ENCODE measurements at places on chromosomes 6 and 20.
A peak's percentile ranks its signal among the peaks of the same experiment; 100 is the strongest.

GRCh38 chr6:136772685-136773472 lies 19.4 kb downstream of the MAP3K5 start:
- DNase-seq = no peak

DNA sequence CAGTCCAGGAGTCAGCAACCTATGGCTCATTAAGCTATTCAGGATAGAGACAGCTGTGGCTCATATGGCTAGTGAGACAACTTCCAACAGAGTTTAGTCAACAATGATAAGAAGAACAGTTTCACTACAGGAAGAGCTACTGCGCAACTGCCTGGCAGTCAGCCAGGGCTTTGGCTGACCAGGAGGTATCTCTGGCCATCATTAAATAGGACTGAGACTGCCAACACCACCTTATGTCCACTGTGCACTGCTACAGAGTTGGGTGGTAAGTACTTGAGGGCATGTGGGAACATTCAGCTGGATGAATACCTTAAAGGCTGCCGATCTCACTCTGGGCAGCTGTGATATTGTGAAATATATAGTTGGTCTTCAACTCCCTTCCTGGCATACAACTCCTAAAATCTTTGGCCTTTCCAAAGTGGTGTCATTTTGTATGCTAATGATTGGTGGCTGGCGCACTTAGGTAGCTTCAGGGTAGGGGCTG lies 52.2 kb upstream of the FAM83C start:
- no peak for DNase-seq

DNA sequence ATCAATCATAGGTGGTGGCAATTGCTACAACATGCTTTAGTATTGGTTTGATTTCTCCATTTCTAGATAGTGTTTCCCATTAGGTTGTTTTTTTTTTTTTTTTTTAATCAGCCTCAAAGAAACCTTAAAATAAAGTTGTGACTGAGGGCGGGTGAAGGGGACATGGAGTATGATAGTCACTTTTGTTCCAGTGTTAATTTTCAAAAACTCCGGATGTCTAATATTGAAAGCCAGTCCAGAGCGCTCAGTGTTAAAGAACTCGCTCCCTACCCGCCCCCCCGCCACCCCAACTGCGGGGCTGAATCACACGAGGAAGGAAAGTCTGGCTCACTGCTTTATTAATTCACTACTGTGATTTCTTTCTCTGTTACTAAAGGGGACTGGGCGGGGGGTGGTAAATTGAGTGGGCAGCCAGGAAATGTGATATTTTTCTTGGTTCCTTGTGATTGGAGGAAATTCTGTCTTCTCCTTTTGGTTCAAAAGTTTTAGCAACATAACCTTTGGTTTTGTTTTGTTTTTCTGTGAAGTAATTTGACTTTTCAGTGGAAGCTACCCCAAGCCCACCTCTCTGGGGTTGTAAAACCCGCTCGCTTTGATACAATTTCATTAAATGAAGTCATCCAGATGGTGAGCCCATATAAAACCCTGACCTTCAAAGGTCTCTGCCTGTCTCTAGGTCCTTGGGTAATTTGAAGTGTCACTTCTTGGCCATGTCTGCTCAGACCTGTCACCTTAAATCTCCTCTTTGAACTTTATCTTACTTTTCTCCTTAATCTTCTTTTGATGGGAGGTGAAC lies 38.0 kb downstream of the TNFAIP3 start:
- no peak for DNase-seq

- no peak for DNase-seq
Observed at GRCh38 chr6:155373276-155373675, 59.0 kb upstream of the TFB1M start.

- DNase-seq = no peak
Observed at GRCh38 chr6:133693565-133693964, 195.3 kb upstream of the TCF21 start.

GRCh38 chr20:5608104-5608441 lies 142.1 kb upstream of the SHLD1 start:
- DNase-seq = no peak

- no peak for DNase-seq
Observed at GRCh38 chr20:257419-257818, at the start of gene DEFB132. Gene DEFB132, plus strand, starts transcription at chr20:257724. Its CDS starts 55 bp downstream, at chr20:257779.

GRCh38 chr6:6654599-6655575 lies 66.4 kb downstream of the LY86 start:
- DNase-seq = no peak

DNA sequence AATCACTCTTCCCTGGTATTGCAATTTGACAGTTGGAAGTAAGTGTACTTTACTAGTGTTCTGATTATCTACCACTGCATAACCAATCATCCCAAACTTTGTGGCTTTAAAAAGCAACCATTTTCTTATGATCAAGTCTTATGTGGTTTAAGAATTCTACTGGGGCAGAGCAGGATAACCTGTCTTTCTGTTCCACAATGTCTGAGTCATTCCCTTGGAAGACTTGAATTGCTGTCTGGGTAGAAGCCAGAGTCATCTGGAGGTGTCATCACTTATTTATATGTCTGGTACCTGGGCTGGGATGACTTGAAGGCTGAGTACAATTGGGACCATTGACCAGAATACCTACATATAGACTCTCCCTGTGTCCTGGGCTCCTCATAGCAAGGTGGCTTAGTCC lies 644.3 kb downstream of the HDGFL1 start:
- DNase-seq = no peak

- DNase-seq = no peak
Observed at GRCh38 chr20:32577023-32577422, 8.1 kb downstream of the NOL4L start.

DNA sequence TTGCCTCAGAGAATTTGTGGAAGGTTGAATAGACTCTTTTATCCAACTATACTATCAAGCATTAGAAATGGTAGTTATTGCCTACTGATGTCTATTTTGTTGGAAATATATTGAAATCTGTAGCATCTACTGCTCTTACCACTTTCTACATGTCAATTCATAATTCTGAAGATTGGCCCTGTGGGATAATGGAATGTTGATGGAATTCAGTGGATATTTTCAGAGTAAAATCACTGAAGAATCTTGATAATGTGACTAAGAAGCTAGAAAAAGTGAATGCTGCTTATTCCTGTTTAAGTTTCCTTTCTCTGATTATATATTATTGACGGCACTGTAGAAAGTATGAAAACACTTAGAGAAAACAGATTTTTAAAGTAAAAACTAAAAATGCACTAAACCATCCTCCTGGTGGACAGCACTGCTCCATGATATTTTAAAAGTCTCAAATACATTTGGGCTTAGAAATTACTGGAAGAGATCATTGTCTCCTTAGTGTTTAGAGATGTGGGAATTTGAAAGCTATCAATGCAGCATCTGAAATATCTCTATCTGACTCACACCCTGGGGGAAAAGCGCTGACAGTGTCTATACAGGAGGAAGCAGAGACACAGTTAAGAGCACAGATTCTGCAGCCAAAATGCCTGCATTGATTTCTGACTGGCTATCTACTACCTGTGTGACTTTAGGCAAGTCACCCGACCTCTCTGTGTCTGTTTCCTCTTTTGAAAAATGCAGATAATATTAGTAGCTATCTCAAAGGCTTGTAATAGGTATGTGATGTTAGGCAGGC lies 37.9 kb upstream of the RCAN2 start:
- no peak for DNase-seq

- DNase-seq = no peak
Observed at GRCh38 chr20:15711177-15711576, 862.1 kb downstream of the KIF16B start.

DNA sequence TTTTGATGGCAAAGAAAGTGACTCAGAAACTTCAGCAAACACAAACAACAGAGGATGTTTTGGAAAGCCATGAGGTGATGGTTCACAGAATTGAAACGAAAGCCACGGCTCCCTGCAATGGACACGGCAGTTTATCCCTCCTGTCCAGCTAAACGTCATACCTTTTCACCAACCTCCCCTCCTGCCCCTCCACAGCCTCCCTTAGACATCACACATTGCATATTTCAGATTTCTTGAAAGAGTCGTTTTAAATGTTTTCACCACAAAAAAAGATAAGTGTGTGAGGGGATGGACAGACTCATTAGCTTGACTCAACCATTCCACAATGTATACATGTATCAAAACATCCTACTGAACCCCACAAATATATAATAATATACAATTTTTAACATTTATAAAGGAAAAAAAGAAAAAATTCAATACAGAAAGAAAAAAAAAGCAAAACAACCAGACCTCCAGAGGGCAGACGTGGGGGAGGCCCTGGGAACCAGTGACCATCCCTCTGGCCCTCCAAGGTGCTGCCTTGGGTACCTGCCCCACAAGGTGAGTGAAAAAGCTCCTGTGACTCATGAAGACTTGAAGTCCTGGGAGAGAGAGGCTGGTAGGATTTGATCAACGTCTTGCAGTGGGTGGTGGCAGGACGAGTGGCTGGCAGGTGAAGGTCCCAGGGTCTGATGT lies 117.2 kb upstream of the THBS2 start:
- no peak for DNase-seq

DNA sequence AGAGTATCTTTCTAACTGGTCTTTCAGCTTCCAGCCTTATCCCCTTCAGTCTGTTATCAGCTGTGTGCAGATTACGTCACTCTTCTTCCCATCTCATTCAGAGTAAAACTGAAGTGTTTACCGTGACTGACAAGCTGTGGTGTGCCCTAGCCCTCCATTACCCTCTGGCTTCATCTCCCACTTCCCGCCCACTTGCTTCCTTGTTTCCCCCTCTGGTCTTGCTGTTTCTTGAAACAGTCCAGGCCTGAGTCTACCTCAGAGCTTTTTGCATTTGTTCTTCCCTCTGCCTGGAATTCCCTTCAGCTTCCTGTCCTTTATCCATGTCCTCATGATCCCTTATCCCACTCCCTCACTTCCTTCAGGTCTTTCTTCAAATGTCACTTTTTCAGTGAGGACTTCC lies 66.9 kb downstream of the CARMIL1 start:
- DNase-seq = no peak

DNA sequence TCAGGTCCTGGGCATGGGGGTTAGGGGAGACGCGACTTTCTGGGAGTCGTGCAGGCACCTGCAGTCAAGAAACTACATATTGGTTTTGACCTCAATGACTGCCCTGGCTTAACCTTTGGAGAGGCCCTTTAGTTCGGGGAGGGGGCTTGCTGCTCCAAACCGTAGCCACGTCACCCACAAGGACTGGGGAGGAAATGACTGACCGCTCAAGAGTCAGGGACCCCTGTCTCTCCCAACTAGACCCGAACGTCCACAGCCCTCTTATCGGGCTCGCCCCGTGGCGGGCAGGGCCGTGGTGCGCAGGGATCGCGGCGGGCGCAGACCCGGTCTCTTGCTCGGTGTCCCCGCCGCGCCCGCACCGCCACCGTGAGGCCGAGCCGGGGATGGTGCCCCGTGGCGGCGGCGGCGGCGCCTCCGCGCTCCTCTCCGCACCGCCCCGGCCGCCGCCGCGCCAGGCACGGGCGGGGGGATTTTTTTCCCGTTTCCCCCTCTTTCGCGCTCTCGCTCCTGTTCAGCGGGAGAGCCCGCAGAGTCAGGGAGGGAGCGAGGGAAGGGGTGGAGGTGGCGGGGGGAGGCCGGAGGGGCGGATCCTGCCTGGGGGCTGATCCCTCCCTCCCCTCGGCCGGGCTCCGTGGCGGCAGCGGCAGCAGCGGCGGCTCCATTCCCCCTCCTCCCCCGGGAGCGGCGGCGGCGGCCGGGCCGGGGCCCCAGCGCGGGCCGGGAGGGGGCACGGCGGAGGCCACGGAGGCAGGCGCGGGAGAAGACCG lies at the start of gene BRPF3:
Gene BRPF3 (plus strand): TSS at position 632 of the 767 bp plus-strand sequence. CDS start 3,579 bp downstream, outside the sequence.
- DNase-seq = peak; percentile 68

- no peak for DNase-seq
Observed at GRCh38 chr6:100899202-100899601, 18.1 kb upstream of the ASCC3 start.
